ENCODE measurements at places on chromosomes 7 and 10. TPM values are rescaled to one million over a fixed set of nuclear protein-coding genes. Genes with fewer than 3 reads are reported as not detected.

- no peak for DNase-seq
Observed at GRCh38 chr7:93856323-93856722, 34.2 kb downstream of the TFPI2 start.

- no peak for DNase-seq
Observed at GRCh38 chr7:91674470-91674869, 206.0 kb downstream of the MTERF1 start.

The NKX2-3 gene
- total RNA-seq: 0.19 TPM

DNA sequence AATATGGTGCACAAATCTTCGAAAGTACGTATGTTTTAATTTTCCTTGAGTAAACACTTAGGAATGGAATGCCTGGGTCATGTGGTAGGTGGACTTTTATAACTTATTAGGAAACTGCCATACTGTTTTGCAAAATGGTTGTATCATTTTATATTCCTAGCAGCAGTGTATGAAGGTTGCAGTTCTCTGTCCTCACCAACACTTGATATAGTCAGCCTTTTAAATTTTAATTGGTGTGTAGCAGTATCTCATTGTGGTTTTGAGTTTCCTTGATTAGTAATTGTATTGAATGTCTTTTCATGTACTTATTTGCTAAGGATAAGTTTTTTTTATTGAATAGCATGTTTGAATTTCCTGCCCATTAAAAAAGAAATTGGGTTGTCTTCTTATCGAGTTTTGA is 926 bp upstream of the PCBD1 start:
- no peak for DNase-seq

- no peak for DNase-seq
Observed at GRCh38 chr7:132489776-132490237, 86.5 kb downstream of the PLXNA4 start.

GRCh38 chr7:32163141-32163806 is 93.1 kb upstream of the PDE1C start:
- no peak for DNase-seq

DNA sequence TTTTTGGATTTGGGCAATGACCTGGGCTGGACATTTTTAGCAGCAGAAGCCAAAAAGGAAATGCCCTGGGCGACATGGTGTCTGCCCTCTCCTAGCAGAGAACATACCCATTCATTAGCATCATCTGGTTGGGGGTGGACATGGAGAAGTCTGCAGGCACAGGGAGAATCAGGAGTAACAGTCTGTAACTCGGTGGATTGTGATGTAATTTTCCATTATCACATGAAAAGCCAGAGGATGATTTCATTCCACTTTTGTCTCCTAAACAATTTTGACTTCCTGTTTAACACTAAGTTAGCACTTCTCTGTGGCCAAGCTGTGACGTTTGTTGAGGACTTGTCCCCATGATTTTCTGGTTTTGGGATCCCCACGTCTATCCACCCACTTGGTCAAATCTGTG is 153.8 kb upstream of the HABP2 start:
- DNase-seq: no peak

The ZKSCAN1 gene
- total RNA-seq: 27.0 TPM

- no peak for DNase-seq
Observed at GRCh38 chr10:17244700-17245365, 16.8 kb downstream of the VIM start.

GRCh38 chr7:128904381-128905197 is 5.9 kb downstream of the KCP start:
- DNase-seq: no peak

DNA sequence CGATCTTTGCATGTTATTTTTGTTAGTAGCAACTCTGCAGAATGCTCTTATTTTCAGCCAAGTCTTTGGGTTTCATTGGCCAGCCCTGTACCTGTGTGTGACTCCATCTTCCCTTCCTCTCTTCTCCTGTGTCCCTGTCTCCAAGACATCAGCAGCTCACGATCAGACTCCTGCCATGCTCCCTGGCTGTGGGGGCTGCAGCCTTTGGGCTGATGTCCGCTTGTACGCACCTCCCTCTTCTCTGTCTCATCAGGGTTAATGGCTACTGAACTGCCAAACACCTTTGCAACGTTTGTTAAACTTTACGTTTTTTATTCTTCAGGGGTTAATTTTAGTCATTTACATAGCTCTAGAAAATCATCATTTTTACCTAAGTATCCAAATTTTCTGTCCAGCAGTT is 103.5 kb upstream of the RET start:
- no peak for DNase-seq

DNA sequence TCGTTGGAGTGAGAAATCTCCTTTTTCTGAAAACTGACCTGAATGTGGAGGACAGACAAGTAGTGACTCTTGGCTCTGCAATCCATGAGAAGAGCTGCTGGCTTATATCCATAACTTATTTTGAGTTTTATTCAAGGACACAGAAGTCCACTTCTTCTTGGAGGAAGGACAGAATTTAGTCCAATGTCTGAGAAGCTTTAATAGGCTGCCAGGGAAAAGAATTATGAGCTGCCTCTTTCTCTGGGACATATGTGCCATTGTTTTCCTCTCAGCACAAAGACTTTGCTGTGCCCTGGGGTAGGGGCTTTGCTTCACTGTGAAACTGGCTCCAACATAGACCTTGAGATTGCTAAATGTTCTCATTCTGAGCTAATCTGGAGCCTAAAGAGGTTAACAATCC is 20.5 kb upstream of the AOC1 start:
- DNase-seq: no peak

DNA sequence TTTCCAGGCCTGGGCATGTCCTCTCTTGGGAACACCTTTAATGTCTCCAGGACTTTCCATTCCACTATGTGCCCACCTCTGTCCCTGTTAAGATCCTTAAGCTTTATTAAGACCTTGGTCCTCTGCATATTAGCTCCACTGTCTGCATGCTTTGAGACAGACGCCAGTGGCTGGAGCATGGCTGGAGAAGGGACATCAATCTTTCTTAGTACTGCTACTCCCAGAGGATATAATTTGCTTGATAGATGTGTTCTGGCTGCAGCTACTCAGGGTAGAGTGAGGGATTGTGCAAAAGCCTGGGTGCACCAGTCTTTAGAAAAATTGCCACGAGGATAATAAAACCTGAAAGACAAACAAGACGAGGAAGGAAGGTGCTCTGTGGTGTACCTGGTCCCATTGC is 42.9 kb downstream of the PLPP4 start:
- no peak for DNase-seq

The AOC1 gene
- 0.45 TPM for total RNA-seq

GRCh38 chr7:157405914-157406810 is 69.4 kb downstream of the DNAJB6 start:
- no peak for DNase-seq

The GIMAP8 gene
- total RNA-seq: 15.5 TPM

- no peak for DNase-seq
Observed at GRCh38 chr10:110356628-110357245, 52.0 kb upstream of the SMNDC1 start.

DNA sequence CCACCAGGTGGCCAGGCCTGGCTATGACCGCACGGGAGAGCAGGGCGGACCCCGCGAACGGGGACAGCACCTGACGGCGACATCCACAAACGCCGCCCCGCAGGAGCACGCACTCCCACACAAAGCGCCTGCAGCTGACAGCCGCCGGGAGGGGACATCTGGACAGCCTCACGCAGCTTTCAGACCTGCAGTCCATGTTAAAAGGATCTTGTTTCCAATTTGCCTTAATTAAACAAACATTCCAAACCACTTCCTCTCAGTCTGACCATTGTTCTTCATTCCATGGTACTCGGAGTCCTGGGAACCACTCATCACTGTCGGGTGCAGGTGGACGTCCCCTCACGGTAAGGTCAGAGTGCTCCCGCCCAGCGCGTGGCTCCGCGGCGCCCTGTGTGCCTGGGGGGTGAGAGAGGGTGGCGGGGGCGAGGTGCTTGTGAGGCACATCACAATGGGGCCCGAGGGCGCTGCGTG is 5.9 kb upstream of the GPER1 start:
- no peak for DNase-seq

DNA sequence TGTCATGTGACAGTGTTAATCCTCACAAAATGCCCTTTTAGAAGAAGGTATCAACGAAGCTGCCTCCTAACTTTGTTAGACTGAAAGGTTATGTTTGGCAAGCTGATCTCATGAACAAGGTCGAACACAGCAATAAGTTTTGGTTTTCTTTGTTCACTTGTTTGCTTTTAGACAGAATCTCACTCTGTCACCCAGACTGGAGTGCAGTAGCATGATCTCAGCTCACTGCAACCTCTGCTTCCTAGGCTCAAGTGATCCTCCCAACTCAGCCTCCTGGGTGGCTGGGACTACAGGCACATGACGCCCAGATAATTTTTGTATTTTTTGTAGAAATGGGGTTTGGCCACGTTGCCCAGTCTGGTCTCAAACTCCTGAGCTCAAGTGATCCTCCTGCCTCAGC is 1.1 kb downstream of the STRA8 start:
- DNase-seq: no peak

DNA sequence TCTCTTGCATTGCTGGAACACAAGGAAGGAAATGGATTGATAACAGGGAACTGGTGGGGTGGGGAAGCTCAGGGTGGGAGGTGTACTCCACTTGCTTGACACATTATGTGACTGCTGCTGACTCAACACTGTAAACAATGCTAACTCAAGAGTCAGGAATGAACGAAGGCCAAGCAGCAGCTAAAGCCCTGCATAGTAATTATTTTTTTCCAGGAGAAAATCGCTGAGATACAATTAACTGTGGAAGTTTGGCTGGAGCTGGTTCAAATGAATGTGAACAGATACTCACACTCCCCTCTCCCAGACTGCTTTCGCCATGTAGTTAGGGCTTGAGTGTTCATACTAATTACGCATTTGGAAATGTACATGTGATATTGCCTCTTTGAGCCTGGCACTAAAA is 170.9 kb upstream of the AOAH start:
- no peak for DNase-seq

- DNase-seq: no peak
Observed at GRCh38 chr10:63175534-63175933, 42.4 kb downstream of the NRBF2 start.

The ERVW-1 gene
- not detected for total RNA-seq

- DNase-seq: no peak
Observed at GRCh38 chr10:80068270-80068669, 10.2 kb upstream of the TMEM254 start.

GRCh38 chr7:12584930-12585329 is 14.4 kb downstream of the SCIN start:
- DNase-seq: no peak

The NUPR2 gene
- not detected for total RNA-seq

- no peak for DNase-seq
Observed at GRCh38 chr10:44934416-44935200, 23.5 kb downstream of the TMEM72 start.

DNA sequence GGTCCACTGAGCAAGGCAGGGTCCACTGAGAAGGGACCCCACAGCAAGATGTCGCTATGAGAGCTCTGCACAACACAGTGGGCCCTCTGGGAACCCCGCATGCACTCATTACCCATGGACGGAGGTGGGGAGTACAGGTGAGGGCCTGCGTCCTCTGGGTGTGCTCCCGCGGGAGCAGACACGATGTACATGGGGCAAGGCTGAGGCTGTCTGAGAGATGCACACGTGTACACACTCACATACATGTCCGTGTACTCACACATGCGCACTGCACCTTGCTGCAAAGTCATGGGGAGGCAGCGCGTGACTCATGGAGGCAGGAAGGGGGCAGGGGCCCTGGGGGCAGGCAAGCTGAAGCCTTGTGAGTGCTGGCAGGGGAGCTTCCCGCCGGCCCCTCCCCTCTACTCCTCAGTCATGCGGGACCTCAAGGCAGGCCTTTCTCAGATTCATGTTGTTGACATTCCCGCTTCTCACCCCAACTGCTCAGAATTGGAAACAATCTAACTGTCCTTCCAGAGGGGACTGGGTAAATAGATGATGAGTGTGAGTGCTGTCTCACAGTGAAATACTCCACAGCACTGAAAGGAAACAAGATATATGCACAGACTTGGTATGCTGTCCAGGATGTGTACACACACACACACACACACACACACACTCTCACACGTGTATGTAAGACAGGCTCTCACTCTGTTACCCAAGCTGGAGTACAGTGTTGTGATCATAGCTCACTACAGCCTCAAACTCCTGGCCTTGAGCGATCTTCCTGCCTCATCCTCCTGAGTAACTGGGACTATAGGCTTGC is 40.0 kb downstream of the GOLGA7B start:
- DNase-seq: no peak

DNA sequence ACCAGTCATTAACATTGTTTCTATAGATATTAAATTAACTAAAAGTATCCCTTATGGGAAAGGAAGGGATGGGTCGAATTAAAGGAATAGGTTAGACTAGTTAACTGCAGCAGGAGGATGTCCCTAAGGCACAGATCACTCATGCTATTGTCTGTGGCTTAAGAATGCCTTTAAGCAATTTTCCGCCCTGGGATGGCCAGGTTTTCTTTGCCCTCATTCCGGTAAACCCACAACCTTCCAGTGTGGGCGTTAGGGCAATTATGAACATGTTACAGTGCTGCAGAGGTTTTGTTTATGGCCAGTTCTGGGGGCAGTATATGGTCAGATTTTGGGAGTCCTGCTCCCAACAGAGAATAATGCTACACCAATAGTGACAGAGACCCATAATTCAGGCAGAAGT is 139.3 kb upstream of the CDK13 start:
- DNase-seq: peak; percentile 47

The KDM7A gene
- 13.5 TPM for total RNA-seq

The PDE1C gene
- 13.3 TPM for total RNA-seq

The LRRD1 gene
- total RNA-seq: not detected

DNA sequence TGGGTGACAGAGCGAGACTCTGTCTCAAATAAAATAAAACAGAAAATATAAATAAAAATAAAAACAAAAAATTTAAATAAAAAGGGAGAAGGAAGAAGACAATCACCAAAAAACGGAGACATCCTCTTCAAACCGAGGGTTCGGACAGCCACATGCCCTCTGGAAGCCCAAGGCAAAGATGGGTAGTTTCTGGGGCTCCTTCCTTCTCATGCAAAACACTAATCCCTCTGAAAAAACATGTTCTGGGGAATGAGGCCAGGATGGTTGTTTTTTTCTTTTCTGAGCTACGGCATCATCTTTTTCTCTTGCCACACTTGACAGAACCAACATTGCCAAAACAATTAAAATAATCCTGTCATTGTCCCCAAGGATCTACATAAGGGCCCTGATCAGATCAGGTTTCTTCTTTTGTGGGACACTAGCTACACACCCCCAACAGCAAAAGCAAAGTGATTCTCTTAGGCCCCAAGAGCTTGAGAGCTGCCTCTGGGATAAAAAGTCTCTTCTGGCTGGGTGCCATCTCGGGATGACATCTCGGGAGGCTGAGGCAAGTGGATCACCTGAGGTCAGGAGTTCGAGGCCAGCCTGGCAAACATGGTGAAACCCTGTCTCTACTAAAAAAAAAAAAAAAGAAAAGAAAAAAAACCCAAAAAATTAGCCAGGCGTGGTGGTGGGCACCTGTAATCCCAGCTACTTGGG is 14.2 kb upstream of the POR start:
- DNase-seq: no peak

GRCh38 chr10:878895-879294 is 52.6 kb downstream of the LARP4B start:
- no peak for DNase-seq

Measured in esophagus muscularis mucosa (tissue), 4 donors.